ENCODE measurements at places on chromosomes 16 and 17.

DNA sequence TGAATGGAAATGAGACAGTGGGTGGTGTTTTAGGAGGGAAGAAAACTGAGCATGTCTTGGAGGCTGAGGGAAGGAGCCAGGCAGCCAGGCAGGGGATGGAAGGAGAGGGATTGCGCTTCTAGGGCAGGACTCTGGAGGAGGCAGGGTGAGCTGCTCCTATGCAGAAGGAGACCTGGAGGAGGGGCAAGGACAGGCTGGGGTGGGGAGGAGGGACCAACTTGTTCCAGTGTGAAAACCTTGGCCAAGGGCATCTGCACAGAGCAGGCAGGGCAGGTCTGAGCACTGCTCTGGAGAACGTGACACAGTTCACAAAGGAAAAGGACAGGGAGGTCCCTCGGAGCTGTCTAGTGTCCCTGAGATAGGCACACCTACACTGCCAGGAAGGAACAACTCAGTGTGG lies 5.5 kb downstream of the GALK1 start:
- DNase-seq: no peak

- no peak for DNase-seq
Observed at GRCh38 chr17:79783891-79784290, 5.9 kb downstream of the CBX2 start.

- no peak for DNase-seq
Observed at GRCh38 chr17:10251212-10251948, 53.0 kb upstream of the GAS7 start.

GRCh38 chr16:68792465-68793324 lies 50.6 kb upstream of the TANGO6 start:
- DNase-seq: no peak

- no peak for DNase-seq
Observed at GRCh38 chr16:24918641-24919040, 72.9 kb downstream of the SLC5A11 start.

DNA sequence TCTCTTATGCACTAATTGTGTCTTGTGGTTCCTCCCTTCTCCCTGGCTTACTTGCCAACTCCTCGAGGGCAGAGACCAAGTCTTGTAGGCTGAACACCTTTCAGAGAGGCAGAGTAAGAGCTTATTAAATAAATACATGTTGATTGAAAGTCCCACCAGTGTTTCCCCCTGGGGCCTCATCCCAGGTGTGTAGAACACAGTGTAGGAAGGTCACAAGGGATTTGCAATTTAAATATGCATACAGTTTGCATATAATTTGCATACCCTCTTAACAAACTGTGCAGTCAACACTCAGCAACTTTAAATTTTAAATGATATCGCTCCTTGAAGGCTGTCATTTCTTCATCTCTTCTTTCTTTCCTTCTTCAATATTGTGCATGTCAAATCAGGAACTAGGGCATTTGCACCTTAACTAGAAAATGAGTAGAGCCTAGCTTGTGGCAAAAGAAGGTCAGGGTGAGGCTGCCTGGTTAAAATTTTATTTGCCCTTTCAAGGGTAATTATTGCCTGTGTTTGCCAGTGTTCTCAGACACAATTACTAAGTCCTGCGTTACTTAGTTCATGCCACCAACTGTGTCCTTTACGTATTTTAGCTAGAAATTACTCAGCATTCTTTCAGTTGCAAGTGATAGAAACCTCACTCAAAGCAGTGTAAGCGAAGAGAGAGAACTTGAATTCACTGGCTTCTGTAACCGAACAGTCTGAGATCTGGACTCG lies 465.7 kb downstream of the HAPSTR1 start:
- no peak for DNase-seq

DNA sequence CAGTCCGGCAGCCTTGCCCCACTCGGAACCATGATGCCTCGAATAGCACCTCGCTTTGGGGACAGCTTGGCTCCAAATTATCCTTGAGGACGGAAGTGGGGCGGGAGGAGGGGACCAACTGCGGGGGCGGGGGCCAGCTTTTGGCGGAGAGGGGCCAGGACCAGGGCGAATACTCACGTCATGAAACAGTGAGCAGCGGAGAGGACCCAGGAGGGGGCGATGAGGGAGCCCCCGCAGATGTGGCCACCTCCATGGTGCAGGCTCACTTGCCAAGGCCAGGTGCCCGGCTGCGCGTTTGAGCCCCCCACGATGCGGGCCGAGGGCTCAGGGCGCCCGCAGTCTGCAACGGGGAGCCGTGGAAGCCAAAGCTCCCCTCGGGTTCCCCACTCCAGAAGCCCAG lies 970 bp downstream of the PRSS36 start:
- DNase-seq: no peak

DNA sequence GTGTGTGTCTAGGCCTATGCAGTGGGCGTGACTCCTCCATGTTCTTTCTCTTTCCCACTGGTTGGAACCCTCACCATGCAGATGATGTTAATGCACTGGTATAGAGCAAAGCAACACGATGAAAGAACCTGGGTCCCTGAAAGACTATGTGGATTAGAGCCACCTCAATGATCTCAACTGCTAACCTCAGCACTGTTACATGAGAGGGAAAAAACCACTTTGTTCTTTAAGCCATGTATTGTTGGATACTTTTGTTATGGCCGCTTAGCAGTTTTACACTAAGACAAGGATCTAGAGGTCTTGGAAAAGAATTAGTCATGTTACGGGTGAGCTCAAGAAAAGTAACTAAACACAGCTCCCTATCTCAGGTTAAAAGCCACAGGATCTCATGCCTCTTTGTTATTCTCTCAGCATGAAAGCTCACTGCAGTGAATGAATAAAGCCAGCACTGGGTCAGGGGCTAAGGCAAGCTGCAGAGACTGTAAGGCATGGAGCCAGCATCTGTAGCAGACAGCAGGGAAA lies 56.6 kb upstream of the RBBP6 start:
- DNase-seq: no peak

DNA sequence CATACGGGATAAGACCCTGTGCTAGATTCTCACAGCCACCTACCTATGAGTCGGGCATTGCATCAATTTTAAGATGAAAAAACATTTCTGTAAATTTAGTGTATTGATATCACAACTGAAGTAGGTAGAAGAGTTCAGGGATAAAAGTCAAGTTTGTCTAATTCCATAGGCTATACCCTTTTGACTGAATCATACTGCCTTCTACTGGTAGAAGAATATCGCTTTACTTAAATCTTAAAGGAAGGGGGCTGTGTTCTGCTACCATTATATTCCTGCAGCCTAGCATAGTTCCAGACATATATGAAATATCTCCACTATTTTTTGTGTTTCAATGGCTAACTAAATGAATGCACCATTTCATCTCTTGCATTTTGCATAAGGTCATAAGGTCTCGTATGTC lies 1128.6 kb downstream of the CDH8 start:
- no peak for DNase-seq

DNA sequence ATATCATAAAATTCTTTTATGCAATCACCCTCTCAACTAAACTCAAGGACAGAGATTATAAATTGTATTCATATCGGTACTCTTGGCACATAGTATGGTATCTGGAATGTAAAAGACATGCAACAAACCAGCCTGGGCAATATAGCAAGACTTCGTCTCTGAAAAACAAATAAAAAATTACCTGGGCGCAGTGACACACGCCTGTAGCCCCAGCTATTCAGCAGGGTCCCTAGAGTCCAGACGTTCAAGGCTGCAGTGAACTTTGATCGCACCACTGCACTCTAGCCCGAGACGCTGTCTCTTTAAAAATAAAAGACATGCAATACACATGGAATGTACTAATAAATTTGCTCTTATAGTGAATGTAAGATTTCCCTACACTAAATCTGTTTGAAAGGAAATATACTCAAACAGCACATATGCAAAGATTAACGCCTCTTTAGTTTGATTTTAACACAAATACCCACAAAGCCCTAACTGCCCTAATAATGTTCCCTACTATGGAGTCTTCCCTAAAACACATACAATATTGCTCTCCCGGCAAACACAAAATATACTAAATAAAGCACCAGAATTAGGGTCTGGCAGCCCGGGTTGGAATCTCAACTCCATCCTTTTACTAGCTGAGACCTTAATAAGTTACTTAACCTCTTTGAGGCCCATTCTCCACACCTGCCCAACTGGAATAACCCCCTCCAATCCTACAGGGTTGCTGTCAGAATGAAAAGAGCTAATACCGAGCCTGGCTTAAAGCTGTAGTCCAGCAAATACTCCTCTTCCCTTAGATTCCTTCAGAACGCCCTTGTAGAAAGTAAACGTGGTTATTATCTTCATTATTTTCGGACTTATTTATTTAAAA lies 1.2 kb downstream of the ABCA5 start:
- no peak for DNase-seq

DNA sequence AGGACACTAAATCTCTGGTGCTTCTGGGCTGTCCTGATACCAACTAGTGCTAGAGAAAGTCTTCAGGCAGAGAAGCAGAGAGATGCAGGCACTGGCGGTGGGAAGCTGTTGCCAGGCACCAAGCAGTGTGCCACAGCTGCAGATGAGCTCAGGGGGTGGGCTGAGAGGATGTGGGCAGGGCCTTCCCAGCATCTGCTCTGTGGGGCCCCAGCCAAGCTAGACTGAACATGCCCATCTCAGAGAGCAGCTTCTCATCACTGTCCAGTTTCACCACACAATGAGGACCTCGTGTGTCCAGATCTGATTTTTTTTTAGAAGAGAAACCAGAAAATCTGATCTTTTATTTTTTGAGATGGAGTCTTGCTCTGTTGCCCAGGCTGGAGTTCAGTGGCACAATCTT lies 17.1 kb downstream of the PSKH1 start:
- peak; percentile 82 for DNase-seq

DNA sequence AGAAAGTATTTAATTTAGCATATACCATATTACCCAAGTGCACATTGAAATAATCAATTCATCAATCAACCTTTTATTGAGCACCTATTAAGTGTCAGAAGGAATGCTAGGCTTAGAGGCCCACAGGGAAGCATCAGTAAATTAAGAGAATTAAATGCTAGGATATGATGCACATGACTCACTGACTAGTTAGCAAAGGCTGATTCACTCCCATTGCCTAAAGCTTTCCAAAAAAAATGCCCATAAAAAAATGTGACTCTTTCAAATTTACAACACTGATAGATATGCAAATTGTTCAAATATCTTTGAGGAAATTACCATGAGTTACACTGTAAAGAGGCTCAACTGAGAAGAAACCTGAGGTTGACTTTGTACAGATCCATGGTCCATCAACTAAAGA lies 883.3 kb downstream of the CDH11 start:
- no peak for DNase-seq

DNA sequence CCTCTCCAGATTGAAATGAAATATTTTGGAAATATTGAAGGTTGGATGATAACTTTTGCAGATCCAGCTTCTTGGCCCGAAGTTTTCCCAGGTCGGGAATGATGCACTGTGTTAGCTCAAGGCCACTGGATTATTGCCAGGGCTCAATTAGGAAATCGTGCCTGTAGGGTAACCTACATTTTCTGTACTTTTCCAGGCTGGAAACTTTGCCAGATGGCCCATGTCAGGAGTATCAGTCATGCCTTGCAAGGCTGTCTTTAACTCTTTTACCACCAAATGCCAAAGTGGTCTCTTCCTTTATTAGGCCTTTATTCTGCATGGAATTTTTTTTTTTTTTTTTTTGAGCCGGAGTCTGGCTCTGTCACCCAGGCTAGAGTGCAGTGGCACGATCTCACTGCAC lies 8.9 kb upstream of the SEC14L1 start:
- DNase-seq: no peak

DNA sequence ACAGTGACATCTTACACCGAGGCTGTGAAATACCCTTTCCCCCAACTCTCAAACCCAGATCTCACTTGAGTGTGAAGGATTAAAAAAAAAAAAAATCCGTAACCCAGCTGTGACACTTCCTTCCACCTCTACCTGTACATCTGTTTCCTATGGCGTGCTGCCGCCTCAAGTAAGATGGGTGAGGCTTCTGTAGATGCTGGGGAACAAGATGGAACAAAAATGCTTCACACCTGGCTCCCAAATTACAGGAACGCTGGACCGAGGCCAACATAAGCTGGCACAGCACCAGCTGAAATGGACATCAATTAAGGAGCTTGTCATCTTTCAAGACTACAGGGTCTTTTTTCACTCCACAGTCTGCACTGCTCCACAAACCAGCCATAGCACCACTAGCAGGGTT lies 95.9 kb downstream of the HIC1 start:
- no peak for DNase-seq

DNA sequence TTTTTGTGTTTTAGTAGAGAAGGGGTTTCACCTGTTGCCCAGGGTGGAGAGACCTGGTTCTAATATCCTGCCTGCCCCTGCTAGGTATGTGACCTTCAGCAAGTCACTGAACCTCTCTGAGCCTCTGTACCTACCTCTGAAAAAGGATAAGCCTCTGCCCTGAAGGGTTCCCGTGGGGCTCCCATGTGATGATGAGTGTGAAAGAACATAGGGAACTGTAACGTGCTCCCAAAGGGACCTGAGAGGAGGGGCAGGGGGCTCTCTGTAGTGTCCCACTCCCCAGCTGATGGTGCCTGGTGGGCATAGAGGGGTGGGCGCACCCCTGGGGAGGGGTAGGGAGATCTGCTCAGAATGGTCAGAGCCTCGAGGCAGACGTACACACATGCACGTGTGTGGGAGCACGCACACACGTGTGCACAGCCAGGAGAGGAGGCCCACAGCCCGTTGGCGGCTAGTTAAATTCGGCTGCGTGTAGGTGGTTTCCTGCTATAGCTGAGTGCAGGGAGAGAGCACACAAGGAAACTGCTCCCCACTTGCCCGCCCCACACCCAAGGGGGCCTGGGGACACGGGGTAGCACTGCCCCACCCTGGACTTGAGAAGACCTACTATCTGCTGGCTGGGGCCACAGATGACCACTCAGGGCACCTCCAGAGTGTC lies 6.7 kb downstream of the KCNH4 start:
- no peak for DNase-seq

GRCh38 chr16:65547772-65548446 lies 426.0 kb upstream of the CDH11 start:
- no peak for DNase-seq

GRCh38 chr16:9047689-9048301 lies 43.6 kb upstream of the HAPSTR1 start:
- DNase-seq: peak; percentile 73

DNA sequence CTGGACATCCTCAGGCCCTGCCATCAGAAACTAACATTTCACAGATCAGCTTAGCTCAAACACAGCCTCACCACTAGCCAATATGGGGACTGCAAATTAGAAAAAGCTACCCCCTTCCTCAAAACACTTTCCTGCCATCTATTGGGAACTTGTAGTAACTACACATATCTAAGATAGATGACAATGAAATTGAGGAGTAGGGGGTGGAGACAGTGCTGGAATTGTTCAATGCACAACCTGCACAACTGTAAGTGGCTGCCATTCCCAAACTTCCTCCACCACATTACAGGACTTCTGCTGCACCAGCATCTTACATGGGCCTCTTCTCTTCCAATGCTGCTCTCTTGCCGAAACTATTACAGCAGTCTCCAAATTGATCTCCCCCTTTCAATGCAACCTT lies 21.9 kb downstream of the AIPL1 start:
- no peak for DNase-seq

- DNase-seq: peak; percentile 28
Observed at GRCh38 chr17:49260011-49260816, 29.6 kb upstream of the PHOSPHO1 start.

All from substantia nigra (tissue), 51 donors.